ENCODE measurements at places on chromosomes 5 and 9.

GRCh38 chr9:137487454-137488326 is 28.6 kb upstream of the NSMF start:
- no peak for DNase-seq

DNA sequence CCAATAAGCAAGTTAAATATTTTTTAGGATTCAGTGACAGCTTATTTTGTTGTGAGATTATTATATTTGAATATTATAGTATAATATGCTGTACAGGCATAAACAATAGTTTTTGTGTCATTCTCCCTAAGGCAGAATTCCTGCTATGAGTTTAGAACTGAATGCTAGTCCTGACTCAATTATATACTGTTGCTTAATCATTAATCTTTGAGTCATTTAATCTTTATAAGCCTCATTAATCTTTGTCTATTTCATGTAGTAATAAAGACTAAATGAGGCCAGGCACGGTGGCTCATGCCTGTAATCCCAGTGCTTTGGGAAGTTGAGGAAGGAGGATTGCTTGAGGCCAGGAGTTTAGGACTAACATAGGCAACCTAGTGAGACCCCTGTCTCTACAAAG is 3.6 kb upstream of the DCP2 start:
- DNase-seq: no peak

- no peak for DNase-seq
These were observed 218.7 kb downstream of the NFIB start for GRCh38 chr9:14095277-14095676.

DNA sequence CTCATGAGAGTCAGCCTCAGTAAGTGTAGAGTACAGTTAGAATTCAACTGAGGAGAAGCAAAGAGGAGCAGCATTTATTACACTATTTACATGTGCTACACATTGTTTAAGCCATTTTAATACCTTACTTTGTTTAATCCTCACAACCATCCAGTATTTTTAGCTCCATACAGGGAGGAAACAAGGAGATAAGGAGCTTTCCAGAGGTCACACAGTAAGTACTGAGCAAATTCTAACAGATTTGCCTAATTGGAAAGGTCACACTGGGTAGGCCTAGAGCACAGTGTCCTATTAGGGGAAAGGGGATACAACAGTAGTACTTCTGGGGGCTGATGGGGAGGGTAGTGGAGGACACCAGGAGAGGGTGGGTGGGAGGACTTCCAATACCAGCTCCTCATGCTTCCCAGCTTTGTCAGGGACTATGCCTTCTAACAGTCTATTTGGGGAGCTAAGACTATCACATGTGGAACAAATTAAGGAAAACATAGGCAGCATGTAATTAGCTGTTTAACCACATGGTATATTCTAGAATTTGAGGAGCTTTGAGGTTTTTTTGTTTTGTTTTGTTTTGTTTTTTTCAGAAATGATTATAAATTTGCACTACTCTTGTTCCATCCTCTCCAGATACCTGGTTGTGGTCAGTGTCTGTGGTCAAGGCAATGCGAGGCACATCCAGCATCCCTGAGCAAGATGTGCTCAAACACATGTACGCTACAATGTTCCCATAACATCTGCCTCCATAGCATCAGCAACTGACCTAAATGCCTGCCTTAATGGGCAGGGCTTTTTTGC is 96.0 kb upstream of the SLC12A2 start:
- no peak for DNase-seq
